ENCODE measurements at places on chromosomes 12 and 14.

- no peak for DNase-seq
Observed at GRCh38 chr12:121025442-121026226, 9.3 kb upstream of the C12orf43 start.

- peak; percentile 44 for DNase-seq
Observed at GRCh38 chr12:110176745-110177144, 52.6 kb downstream of the IFT81 start.

- no peak for DNase-seq
Observed at GRCh38 chr12:46773586-46774321, 52.0 kb downstream of the SLC38A4 start.

DNA sequence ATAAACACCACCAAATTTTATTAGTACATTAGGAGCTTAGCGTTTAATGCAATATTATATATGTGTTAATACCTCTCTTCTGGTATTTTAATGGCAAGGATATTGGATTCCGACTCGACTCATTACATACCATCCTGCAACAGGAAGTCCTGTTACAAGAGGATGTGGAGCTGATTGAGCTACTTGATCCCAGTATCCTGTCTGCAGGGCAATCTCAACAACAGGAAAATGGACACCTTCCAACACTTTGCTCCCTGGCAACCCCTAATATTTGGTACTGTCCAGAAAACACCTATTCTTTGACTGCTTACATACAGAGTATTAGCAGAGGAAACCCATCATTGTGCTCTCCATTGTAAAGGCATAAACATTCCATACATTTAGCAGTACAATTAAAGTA lies 45.2 kb downstream of the VEZT start:
- peak; percentile 99 for DNase-seq

- DNase-seq, result no peak
Observed at GRCh38 chr12:124365726-124366430, 71.0 kb downstream of the RFLNA start.

- no peak for DNase-seq
Observed at GRCh38 chr14:39230416-39231035, 3.2 kb upstream of the MIA2 start.

GRCh38 chr12:108048686-108049085 lies 80.4 kb upstream of the WSCD2 start:
- no peak for DNase-seq

GRCh38 chr14:94043111-94043755 lies 17.1 kb downstream of the OTUB2 start:
- no peak for DNase-seq

DNA sequence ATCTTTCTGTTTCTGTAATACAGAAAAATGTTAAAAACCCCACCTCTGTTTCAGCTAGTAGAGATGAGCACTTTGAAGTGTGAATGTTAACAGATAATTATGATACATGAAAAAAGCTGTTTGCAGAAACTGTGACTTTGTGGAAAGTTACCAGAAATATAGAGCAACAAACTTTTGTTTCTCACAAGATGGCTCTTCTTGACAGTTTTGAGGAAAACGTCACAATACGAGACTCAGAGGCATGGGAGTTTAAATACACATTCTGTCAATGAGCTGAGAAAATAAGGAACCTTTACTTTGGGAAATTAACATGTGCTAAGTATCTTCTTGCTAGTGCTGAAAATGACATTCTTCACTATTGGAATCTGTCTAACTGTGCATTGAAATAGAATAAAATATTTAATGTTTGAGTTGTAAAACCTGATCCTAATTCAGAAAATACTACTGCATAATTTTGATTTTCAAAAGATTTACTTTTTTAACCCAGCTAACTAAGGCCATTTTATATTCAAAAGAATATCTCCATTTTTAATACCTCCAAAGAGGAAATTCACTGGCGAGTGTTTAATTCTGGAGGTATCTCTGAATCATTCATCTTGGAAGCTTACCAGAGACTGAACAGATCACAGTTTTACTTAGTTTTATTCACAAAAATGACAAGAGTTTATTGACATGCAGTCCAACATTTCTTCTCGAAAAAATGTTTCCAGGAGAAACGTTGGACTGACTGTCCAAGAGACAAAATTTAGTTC lies 308.9 kb upstream of the LRFN5 start:
- no peak for DNase-seq

- DNase-seq, result no peak
Observed at GRCh38 chr12:8692573-8692972, 5.2 kb upstream of the RIMKLB start.

- DNase-seq, result no peak
Observed at GRCh38 chr12:83199069-83199468, 512.4 kb downstream of the TMTC2 start.

DNA sequence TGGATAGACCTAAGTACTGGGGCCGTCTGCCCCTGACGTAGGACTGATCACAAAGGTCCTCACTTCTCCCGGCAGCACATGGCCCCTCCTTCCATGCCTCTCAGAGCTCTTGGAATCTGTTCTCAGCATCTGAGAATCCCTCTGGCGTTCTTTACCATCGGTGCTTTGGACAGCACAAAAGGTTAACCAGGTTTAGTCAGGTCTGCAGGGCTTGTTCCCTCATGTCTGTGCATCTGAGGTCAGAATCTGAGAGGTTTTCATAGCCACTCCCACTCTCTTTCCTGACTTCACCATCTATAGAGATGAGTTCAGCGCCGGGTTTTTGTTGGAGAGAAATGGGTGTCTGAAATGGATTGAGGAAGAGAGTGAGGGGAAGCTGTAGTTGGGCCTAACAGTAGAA lies 130.0 kb upstream of the ARHGAP5 start:
- DNase-seq, result no peak

DNA sequence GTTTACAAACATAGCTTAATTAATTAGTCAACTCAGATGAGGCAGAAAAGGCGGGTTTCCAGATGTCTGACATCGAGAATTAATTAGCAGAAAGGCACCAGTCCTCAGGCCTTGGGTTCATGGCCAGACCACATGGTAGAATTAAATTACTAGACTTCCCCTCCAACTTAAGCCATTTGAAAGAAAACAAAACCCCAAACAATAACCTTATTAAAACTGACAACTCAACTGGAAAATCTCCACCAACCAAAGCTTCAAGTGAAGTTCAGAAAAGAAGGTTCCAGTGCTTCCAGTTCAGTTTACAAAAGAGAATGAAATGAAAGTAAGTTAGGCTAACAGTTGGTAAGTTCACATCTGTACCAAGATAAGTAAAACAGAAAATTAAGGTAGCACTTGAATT lies 349.5 kb downstream of the GRIN2B start:
- no peak for DNase-seq

DNA sequence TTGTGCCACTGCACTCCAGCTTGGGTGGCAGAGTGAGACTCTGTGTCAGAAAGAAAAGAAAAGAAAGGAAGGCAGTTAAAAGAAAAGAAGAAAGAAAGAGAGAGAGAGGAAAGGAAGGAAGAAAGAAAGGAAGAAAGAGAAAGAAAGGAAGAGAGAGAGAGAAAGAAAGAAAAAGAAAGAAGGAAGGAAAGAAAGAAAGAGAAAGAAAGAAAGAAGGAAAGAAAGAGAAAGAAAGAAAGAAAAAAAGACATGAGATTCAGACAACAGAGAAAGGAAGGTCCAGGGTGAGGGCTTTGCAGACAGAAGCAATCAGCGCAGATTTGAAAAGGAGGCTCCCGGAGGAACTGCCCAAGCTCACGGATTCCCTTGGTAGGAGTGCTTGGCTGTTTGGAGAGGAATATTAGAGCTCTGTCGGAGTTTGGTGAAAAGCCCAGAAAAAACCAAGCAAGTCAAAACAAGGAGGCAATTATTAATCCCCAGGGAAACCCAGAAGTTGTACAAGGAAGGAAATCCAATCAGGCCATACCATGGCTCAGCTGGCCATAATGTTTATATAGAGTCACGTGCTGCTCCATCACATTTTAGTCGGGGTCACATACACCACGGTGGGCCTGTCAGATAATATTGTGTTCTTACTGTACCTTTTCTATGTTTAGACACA lies 11.6 kb upstream of the CCDC85C start:
- DNase-seq, result no peak

GRCh38 chr12:129909051-129910020 lies 5.5 kb upstream of the TMEM132D start:
- DNase-seq, result no peak

GRCh38 chr14:90409209-90409730 lies 12.4 kb downstream of the CALM1 start:
- peak; percentile 91 for DNase-seq

DNA sequence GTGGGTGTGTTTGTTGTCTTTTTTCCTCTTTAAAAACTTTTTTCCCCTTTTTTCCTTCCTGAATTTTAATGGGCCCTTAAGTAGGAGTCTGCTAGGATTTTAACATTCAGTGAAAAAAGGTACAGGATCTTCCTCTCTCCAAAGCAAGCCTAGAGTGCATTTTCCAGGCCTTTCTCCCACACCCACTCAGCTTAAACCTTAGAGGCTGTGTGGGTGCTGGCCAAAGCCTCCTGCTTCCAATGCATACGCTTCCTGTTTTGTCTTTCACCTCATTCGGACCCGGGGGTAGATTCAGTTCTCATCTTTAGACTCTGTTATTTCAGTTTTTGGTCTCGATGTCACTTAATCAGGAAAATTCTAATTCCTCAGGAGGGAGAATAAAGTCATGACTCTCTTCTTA lies 51.2 kb downstream of the TMEM30B start:
- DNase-seq, result no peak

GRCh38 chr14:32201816-32202490 lies at the start of gene RNU6-7:
Gene RNU6-7, plus strand, starts transcription at chr14:32202045.
- peak; percentile 4 for DNase-seq

DNA sequence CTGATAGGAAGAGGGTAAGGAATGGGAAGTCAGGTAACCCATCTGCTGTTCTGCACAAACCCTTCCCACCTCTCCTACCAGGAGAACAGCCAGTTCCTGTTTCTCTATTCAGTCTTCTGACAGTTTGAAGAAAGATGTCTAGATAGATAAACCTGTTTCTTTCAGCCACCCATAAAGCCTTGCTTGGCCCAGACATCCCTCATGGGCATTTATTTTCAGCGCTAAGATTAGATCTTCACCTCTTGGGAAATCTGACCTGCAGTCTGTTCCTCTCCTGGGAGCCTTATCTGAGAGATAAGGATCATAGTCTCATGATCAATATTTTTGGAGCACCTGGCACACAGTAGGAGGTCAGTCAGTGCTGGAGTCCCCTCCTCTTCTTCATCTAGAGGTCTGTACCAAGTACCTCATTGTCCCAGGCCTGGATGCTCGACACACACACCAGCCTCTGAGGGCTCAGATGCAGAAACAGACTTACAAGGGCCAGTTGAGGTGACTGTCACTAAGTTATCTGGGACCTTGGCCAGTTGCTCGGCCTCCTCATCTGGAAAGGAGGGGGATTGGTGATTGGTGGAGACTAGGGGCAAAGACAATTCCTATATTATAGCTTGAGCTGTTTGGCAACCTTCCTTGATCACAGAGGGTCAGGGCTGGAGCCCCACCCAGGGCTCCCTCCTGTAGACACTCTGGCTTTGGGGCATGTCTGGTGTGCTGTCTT lies 18.2 kb downstream of the ACVRL1 start:
- no peak for DNase-seq

- DNase-seq, result no peak
Observed at GRCh38 chr14:30580616-30581282, 21.8 kb downstream of the G2E3 start.

DNA sequence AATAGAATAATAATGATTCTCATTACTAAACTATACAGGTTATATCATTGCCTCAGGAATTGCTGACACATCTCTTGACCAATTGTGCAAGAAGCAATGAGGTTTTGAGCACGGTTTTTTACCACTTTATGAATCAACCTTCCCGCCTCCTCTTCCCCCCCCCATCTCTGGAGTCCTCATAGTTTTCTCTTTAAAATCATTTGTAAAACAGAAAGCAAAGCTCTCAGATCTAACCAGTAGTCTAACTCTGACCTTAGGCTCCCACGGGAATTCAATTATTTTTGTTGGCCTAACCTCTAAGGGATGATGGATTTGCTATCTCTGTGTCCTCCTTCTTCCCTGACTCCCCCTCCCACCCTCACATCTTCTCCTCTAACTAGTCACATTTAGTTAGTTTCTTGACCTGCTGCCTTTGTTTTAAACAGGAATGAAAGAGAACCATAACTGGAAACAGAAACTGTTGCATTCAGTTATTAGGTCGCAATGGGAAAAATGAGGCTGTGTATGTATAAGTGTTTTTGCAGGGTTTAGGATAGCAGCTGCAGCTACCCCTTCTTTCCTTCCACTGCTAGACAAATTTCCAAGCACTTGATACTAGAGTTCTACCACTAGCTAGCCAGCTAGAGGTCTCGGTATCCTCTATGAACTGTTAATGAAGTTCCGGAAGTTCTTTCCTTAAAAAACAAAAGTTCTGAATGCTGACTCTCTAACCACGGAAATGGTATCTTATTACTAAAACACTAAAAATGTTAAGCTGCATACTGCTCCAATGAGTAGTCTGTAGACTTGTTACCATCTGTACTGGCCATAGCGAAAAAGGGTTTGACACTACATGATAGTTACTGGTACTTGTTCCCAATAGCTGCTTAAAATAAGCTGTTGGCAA lies 65.4 kb downstream of the TAOK3 start:
- peak; percentile 93 for DNase-seq

- DNase-seq, result no peak
Observed at GRCh38 chr14:30710876-30711275, 88.8 kb downstream of the SCFD1 start.

- DNase-seq, result peak; percentile 57
Observed at GRCh38 chr12:32069071-32069470, 37.6 kb upstream of the BICD1 start.

- no peak for DNase-seq
Observed at GRCh38 chr14:88804035-88804434, 11.3 kb upstream of the EML5 start.

- no peak for DNase-seq
Observed at GRCh38 chr14:93100100-93100499, 15.6 kb downstream of the ITPK1 start.

DNA sequence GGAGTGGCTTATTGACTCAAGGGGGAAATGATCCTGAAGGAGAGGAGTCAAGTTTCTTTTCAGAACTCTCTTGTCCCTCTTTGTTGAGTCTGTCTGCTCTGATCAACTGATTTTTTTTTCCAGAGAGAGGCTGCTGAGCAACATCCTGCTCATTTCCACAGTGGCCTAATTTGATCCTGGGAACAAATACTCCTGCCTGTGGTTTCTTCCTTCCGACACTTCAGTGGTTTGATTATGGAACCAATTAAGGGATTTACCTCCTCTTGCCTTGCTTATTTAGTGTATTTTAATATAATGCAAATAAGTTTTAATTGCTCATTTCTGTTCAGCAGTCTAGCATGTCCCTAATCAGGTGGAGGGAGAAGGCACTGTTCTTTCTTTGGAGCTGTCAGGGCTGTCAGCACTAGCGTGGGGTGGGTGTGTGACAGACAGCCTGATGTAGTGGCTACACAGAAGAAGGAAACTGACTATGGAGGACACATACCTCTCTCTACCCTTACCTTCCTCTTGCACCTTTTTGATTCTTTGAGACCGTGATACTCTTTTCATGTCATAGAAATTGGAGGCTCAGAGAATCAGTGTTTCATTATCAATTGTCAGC lies 344.9 kb upstream of the STXBP6 start:
- peak; percentile 84 for DNase-seq

GRCh38 chr12:15714256-15714655 lies 74.9 kb downstream of the EPS8 start:
- DNase-seq, result no peak

GRCh38 chr12:128109236-128109635 lies 157.7 kb upstream of the TMEM132C start:
- DNase-seq, result no peak

Measured in lung microvascular endothelial cell (primary cell).